ENCODE measurements at places on chromosomes 3 and 15. TPM values are rescaled to one million over a fixed set of nuclear protein-coding genes. Genes with fewer than 3 reads are reported as not detected.

The ZNF660 gene
- total RNA-seq, result 1.9 TPM

The CHRM5 gene
- total RNA-seq, result 0.15 TPM

The ABHD17C gene
- total RNA-seq, result 7.7 TPM

The LZTFL1 gene
- total RNA-seq, result 9.1 TPM

The SLC25A36 gene
- 66.4 TPM for total RNA-seq

All from smooth muscle cell of the coronary artery (primary cell).